Stimulated activated CD8-positive, alpha-beta memory T cell treated with anti-CD3 and anti-CD28 coated beads, Interleukin-15, amount 100 ng/mL, for 24 hours (primary cell): ENCODE measurements at places on chromosomes 5 and 9.

- DNase-seq, result no peak
These were observed 12.0 kb upstream of the TGFBR1 start for GRCh38 chr9:99092643-99093491.

- DNase-seq, result no peak
These were observed 24.3 kb downstream of the S100Z start for GRCh38 chr5:76874088-76874581.

GRCh38 chr9:112224401-112225289 is 49.5 kb upstream of the SUSD1 start:
- no peak for DNase-seq

- DNase-seq, result no peak
These were observed 30.9 kb downstream of the GSN start for GRCh38 chr9:121298689-121299466.

DNA sequence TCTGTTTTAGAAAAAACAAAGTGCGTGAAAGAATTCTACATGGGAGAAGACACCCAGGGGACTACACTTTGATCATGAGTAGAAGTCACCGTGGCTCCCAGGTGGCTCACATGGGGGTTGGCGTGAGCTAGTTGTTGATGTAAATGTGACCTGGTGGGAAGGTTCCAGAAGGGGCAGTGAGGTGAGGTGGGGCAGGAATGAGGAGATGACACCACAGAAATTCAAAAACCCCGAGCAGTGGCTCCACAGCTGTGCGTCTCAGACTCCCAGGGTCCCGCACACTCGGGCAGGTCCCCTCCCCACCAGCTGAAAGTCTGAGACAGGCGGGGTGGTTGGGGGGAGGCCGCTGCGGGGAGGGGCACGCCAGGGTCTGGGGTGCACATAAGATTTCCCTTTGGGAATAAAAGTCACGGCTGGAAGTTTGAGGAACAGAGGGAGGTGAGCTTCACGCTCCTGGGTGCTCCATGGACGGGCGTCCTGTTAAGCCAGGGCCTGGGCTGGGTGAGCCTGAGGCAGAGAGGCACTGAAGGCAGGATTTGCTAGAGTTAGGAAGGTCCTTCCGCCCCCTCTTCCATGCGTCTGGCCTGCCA is 29.9 kb downstream of the GLT6D1 start:
- DNase-seq, result no peak

DNA sequence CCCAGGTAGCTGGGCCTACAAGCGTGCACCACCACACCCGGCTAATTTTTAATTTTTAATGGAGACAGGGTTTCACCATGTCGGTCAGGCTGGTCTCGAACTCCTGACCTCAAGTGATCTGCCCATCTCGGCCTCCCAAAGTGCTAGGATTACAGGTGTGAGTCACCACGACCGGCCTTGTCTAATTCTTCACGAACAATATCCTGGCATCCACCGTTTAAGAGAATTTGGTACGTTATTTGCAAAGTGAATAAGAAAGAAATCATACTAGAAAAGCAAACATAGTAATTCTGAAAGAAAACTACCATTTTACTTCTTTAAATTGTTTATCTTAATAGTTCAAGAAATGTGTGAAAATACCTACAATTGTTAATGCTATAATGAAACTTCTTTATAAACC is 42.9 kb upstream of the TRIO start:
- no peak for DNase-seq

- DNase-seq, result no peak
These were observed 234.2 kb upstream of the ADAMTS16 start for GRCh38 chr5:4905674-4906520.

DNA sequence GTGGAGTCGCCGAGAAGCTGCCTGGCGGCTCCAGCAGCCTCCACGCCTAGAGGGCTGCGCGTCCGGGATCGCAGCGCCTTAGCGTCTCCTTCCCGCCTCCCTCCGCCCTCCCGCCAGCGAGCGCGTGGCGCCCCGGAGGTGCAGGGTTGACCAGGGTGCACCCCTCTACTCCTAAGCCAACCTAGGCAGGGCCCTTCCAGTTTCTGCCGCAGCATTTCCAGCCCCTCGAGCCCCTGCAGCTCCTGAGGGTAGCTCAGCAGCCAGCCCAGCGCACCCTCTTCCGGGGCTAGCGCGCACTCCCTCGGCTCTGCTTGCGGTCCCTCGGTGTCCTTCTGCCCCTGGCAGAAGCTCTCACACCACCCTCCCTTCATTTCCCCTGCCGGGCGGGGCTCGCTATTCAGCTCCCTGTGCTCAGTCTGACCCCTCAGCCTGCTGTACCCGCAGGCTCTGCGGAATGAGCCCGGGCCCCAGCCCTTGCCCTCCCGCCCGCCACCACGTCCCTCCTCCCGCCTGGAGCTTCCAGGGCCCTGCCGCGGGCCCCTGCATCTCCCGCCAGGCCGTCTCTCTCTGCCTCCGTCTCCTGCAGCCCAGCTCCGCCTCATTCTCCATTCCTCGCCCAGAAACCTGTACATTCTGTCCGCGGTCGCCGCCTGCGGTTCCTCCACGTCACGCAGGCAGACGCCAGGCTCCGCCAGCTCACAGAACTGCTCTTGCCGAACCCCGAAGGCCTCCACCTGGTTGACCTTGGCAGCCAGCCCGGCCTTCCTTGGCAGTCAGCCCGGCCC is 61.8 kb downstream of the SPATA31C2 start:
- peak; percentile 7 for DNase-seq

DNA sequence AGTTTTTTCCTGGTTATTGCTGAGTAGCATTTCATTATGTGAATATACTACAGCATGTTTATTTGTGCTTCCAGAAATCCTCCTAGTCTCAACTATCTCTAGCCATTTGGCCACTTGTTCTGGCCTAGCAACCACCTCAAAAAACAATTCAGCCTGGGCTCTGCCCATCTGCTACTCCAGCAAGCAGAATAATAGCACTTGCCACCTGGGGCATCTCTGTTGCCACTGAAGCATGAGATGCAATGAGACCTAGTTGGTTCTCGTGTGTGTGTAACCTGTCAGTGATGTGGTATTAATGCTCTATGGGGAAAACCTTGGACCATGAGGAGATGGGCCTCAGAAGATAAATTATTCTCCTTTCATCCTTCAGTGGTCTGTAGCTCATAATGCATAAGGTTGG is 129.5 kb downstream of the RNF180 start:
- no peak for DNase-seq

GRCh38 chr5:157143127-157143971 is 684 bp upstream of the MED7 start:
- DNase-seq, result no peak

GRCh38 chr5:676699-677076 is 16.5 kb downstream of the TPPP start:
- no peak for DNase-seq

DNA sequence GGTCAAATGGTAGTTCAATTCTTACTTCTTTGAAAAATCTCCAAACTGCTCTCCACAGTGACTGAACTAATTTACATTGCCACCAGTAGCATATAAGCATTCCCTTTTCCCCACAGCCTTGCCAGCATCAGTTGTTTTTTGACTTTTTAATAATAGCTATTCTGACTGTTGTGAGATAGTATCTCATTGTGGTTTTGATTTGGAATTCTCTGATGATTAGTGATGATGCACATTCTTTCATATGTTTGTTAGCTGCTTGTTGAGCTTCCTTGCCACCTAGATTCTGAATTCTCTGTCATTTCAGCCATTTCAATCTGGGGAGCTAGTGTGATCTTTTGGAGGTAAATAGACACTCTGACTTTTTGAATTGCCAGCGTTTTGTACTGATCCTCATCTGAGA is 24.0 kb downstream of the CDK20 start:
- DNase-seq, result no peak

DNA sequence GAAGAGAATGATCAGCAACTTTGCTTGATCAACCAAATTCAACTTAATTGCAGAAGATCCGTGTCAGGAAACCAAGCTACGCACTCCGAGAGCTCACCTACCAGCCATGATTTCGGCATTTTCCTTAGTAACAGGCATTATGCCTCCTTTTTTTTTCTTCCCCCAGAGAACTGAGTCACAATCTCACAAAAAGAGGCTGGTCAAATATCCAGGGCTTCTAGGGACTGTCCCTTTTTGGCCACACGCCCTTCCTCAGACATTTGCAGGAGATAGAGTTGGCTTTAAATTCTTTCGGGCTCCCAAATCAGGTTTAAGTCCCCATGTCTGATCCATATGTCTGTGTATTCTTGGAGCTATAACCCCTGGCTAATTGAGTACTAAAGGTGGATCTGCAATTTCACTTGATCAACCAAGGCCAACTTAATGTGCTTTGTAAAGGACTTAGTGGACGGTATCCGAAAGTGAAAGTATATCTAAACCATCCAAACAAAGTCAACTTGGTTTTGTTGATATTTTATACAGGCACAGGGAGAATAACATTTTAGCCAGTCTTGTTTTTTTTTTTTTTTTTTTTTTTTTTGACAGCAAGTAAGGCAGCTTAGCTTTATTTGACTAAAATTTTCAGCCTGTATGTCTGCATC is 100.8 kb upstream of the TBCA start:
- DNase-seq, result no peak

GRCh38 chr9:34555500-34555899 is 32.7 kb upstream of the ENHO start:
- DNase-seq, result no peak

DNA sequence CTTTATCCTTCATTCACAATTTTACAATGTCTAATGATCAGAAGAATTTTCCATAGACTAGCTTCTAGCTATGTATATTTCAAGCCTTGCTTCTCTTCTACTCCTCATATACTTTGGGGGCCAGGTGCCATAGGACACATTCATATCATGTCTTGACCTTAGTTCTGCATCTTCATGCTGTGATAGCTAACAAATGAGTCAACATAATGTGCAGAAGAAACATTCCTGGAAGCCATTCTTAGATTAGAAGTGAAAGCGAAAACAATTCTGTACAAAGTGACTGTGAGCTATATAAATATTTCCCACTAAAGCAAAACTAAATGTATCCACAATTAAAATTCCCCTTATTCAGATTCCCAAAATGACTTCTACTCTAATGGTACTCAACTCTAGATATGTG is 320.2 kb upstream of the NREP start:
- no peak for DNase-seq

- DNase-seq, result no peak
These were observed 15.9 kb downstream of the SRD5A1 start for GRCh38 chr5:6649186-6649585.

DNA sequence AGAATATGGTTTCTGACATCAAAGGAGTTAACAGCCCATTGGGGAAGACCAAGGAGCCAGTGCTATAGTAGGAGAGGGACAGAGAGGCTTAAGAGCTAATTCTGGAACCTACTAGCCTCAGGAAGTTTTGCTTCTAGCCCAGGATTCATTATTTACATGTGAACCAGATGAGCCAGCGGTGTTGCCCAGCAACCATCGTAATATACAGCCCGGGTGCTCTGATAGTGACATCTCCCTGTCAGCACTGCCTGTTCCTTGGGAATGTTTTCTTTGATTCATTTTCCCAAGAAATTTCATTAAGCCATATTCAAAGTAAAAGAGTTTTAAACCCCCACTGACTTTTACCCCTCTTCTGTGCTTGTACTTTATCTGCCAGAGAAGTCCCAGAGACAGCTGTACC is 217.4 kb upstream of the ADAMTSL1 start:
- DNase-seq, result no peak
